ENCODE measurements at places on chromosomes 3 and 15. TPM values are rescaled to one million over a fixed set of nuclear protein-coding genes. Genes with fewer than 3 reads are reported as not detected.

DNA sequence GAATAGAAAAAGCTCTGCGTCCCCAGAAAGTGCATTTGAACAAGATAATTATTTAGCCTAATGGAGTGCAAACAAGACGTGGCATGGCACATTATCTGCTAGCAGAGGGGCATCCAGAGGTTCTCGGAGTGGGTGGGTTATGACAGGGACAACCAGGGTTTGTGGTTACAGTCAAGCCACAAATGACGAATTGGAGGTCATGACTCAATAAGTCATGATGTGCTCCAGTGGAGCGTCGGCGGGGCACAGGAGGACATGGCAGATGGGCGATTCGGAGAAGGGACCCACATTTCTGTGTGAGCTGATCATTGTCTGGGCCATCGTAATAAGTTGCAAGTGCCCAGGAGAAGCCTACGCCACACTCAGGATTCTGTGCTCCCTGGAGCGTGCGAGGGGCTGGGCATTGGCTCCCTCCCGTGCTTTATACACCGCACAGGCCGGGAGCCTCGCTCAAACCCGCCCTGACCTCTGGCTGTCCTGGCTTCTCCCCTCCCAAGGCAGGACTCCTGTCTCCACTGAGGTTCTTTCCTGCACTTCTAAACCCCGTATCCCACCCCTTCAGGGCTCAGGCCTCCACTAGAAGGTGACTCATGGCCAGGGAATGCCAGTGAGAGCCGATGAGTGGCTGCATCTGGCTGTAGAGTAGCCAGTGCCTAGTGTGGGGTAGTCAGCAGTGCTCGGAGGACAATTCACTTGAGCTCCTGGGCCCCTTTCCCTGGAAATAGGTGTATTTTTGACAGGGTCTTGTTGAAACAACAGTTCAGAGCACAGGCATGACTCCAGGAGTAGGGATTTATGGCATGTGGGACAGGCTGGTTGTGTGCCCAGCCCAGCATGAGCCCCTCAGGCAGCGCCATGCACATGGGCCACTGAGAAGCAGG, 67.4 kb downstream of the GRIP2 start:
- peak; percentile 92 for DNase-seq

GRCh38 chr3:22665528-22665927, 537.6 kb upstream of the UBE2E2 start:
- DNase-seq: no peak

DNA sequence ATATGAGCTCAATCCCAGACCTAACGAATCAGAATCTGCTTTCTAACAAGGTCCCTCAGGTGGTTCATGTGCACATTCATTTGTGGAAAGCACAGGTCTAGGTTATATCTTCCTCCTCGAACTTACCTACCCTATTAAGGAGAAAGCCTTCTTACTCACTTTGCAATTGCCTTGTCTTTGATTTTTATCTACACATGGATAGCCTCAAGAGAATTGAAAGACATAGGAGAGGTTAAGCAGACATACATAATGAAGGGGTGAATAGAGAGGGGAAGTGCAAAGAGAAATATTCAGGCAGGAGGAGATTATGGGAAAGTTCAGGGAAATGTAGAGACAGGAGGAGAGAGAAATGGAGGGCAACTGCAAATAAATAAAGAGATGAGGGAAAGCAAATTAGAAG, 422.9 kb upstream of the ADAMTS9 start:
- DNase-seq: no peak

DNA sequence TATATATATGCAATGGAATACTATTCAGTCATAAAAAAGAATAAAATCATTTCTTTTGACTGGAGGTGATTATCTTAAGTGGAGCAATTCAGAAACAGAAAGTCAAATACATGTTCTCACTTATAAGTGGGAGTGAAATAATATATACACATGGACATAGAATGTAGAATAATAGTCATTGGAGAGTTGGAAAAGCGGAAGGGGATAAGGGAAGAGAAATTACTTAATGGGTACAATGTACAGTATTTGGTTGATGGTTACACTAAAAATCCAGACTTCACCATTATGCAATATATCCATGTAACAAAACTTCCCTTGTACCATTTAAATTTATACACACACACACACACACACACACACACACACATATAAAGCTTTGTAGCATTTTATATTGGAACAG, 84.3 kb downstream of the RAP2B start:
- no peak for DNase-seq

DNA sequence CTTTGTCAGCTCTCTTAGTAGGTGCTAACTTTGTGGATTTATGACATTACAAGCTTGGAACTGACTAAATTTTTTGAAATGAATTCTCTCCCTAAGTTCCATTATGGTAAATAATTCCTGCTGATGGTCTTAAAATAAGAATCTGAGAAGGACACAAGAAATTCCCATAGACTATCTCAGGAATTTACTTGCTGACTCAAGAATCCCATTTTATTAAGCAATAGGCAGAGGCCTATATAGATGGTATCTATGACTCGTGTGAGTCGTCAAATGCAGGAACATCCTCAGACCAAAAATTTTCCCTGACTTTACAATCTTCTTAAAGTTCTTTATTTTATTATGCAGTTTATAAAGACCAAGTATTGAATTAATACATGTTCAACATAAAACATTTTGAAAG, 30.7 kb upstream of the CBLB start:
- DNase-seq: peak; percentile 84

DNA sequence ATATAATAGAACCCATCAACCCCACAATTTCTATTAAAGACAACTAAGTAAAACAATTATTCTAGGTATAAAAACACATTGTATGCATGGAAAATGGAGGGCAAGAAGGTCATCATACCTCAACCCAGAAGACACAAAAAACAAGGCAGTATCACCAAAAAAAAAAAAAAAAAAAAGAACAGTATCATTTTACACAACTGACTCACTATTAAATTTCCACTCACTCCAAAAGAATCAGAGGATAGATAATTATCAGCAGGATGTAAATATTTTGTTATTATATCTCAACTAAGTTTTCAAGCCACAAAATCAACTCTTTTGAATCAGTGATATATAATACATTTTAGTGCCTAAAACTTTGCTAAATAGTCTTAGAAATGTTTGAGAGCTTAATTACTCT, 55.0 kb downstream of the CLASP2 start:
- no peak for DNase-seq

DNA sequence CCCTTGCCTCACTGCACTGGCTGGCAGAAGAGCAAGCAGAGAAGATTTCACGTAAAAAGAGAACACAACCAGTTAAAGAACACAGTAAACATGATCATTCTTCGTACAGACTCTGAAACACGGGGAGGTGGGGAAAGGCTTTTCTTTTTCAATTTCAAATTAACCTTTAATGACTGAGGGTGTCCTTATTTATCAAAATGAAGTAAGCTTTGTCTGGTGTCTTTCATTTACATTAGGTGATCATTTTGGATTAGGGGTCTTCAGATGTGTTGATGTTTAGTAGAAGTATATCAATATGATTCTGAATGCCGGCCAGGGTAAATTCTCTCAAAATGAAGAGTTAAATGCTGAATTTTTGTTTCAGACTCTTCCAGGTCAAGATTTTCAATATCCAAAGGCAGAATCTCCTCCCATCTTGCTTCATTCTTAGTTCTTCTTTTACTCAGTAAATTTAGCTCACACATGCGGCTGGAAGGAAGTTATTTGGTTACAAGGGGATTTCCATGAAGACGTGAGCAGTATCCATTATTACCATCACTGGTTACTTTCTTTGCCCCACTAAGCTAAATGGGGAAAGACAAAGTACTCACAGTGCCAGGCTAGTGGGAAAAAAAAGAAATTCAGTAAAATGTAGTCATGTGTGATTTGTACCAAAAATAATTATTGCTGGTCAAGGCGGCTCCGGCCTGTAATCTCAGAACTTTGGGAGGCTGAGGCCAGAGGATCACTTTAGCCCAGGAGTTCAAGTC, 272.2 kb upstream of the NR2F2 start:
- DNase-seq: no peak

DNA sequence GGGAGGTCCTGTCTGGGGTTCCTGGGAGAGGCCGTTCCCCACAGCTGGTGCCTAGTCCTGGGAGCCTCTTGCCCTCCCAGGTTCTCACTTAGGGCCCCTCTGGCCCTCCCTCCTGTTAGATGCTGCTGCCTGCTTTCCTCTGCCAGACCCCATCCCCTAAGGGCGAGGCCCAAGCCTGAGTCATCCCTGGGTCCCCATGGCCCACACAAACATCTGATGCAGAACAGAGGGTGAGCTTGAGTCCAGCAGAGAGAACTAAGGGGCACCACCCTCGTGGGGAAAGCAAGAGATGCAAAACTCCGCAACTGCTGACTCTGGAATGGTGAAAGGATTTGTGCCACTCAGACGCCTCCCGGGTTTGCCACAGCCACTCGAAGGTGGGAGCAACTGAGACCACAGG, 58.8 kb upstream of the TRPM1 start:
- DNase-seq: no peak

DNA sequence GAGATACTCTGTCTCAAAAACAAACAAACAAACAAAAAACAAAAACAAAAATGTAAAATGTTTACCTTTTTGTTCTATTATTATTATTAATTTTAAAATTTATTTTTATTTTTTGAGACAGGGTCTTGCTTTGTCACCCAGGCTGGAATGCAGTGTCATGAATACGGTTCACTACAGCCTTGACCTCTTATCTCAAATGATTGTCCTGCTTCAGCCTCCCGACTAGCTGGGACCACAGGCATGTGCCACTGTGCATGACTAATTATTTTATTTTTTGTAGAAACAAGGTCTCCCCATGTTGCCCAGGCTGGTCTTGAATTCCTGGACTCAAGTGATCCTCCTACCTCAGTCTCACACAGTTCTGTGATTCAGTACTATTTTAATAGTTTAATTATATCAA, 5.7 kb upstream of the SLC25A26 start:
- DNase-seq: no peak

DNA sequence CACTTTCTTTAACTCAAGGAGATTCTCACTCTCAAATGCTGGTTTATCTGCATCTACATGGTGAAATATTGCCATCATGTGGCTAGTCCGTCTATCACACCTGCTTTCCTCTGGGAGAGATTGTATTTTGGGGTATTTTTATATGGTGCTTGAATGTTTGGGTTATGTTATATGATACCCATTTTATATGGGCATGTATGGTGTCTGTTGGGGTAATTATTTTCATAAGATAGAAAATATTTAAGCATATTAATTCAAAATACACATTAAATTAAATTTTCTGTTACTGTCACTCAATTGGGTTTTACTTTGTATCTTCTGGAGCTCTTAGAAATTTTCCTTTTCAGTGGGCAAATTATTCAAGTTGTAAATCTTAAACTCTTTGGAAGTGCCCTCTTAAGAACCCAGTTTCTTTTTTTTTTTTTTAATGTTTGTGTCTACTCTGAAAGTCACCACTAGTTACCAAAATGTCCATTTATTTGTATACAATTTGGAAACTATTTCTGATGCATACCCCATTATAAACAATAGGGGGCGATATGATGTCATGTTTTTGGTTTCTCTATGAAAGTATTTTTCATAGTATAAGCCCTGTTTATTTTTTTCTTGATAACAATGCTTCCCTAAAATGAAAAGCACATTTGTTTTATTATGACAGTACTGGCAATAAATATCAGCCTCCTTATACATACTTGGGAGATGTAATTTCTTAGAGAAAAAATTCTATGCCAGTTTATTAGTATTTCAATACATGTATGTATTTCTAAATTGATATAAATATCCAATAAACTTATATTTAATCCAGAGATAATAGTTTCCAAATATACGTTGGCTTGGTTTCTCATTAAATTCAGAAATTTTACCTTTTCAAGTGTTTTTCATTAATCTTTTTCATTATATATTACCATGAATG, 36.1 kb upstream of the PLSCR5 start:
- peak; percentile 44 for DNase-seq

GRCh38 chr3:152398495-152398894, 129.8 kb downstream of the MBNL1 start:
- no peak for DNase-seq

GRCh38 chr3:99842826-99843589, 25.3 kb downstream of the CMSS1 start:
- peak; percentile 77 for DNase-seq

GRCh38 chr3:43606284-43606683, 15.5 kb downstream of the ANO10 start:
- no peak for DNase-seq

DNA sequence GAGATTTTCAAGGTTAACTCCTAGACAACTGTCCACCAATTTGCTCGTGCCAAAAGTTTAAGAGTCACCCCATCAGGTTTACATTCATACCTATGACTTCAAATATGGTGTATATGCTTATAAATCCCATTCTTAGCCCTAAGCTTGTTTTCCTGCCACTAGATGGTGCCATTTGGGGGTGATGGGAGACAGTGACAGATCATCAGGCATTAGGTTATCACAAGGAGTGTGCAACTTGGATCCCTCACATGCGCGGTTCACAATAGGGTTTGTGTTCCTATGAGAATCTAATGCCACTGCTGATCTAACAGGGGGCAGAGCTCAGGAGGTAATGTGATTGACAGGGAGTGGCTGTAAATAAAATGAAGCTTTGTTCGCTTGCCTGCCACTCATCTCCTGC, 182.7 kb downstream of the CNTN6 start:
- DNase-seq: peak; percentile 7

GRCh38 chr15:53536479-53537120, 222.9 kb downstream of the WDR72 start:
- DNase-seq: no peak

- DNase-seq: no peak
Observed at GRCh38 chr15:26866298-26867199, at the start of gene GABRA5. Gene GABRA5, plus strand, starts transcription at chr15:26867062. Its CDS starts 2,187 bp downstream, at chr15:26869249.

GRCh38 chr15:99957642-99958013, 224.4 kb upstream of the LYSMD4 start:
- no peak for DNase-seq

DNA sequence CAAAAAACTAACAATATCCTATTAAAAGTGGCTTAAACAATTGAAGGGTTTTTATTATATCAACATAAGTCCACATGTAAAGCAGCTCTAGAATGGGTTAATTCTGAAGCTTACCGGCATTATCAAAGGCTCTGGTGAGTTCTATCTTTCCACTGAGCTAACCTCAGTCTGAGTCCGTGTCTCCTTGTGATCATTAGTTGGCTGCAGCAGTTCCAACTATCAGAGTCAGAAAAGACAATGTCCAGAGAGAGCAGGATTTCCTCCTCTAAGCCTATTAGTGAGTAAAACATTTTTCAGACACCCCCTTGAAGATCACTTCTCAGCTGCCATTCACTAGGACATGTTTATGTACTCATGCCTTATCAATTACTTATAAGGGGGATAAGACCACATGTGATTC, 49.9 kb downstream of the DHX36 start:
- DNase-seq: no peak

DNA sequence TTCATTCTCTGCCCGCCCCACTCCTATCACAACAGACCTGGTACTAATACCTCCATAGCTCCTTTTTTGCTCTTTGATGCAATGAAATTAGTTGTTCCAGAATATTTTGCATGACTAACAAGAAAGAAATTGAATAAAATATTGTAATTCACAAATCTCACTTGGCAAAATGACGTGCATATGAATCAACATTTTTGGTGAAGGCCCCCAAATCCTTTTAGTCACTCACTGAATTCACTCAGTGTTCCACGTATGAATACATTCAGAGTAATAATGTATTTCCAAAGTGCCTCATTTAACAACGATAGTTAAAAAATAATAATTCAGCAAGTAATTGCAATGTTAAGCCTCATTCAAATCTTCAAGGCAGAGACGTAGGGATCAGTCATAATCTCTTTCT, 148.6 kb upstream of the STRIT1 start:
- DNase-seq: no peak

The GRM2 gene
- not detected for total RNA-seq

The GOLGA6A gene
- total RNA-seq: not detected

The IGSF11 gene
- not detected for total RNA-seq

The PRSS50 gene
- total RNA-seq: not detected

The NPAP1 gene
- total RNA-seq: not detected

The SH2D7 gene
- not detected for total RNA-seq

The IL12A gene
- total RNA-seq: 0.64 TPM

The CFAP92 gene
- not detected for total RNA-seq

The SLC24A5 gene
- total RNA-seq: not detected

All from fibroblast of villous mesenchyme (primary cell).